ENCODE measurements at places on chromosomes 2 and 18. TPM values are rescaled to one million over a fixed set of nuclear protein-coding genes. Genes with fewer than 3 reads are reported as not detected.
A peak's percentile ranks its signal among the peaks of the same experiment; 100 is the strongest.

GRCh38 chr18:66601649-66602048 lies 2.2 kb downstream of the CDH19 start:
- no peaks in the 10 kb centered on the region for H3K4me1 ChIP-seq
- no peak overlapping the region for H3K4me3 ChIP-seq
- H3K27me3 ChIP-seq: no peaks in the 10 kb centered on the region
- no peak overlapping the region for H3K27ac ChIP-seq

- no peak overlapping the region for H3K27ac ChIP-seq
- peaks cover 9% of the 10 kb centered on the region for H3K4me1 ChIP-seq
- H3K4me3 ChIP-seq: no peak overlapping the region
- peaks cover 3% of the 10 kb centered on the region for H3K36me3 ChIP-seq
These were observed 291.0 kb upstream of the ACVR2A start for GRCh38 chr2:147553775-147554271.

- no peak overlapping the region for H3K4me3 ChIP-seq
- DNase-seq: no peak
- no peaks in the 10 kb centered on the region for H3K4me1 ChIP-seq
- H3K36me3 ChIP-seq: no peaks in the 10 kb centered on the region
- no peak overlapping the region for H3K27ac ChIP-seq
- no peaks in the 10 kb centered on the region for H3K27me3 ChIP-seq
These were observed 92.7 kb downstream of the MRO start for GRCh38 chr18:50726960-50727589.

DNA sequence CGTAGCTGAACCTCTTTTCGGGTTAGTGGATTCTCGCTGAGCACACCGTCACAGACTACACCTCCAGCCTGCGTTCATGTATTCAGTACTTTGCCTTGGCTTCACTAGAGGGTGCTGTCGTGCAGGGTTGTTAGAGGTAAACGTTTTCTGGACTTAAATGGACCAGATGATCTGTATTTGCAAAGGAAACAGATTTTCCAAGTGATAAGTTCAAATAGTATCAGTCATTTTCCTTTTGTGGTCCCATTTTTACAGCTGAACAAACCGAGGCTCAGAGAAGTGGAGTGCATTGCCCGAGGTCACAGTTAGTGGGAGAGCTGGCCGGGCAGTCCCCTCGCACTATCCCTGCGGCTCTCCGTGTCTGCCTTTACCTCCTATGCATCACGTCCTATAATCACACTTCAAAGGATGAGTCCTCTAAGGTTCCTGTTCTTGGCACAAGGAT lies 125.9 kb downstream of the MAP4K4 start:
- no peaks in the 10 kb centered on the region for H3K27me3 ChIP-seq
- peaks cover 17% of the 10 kb centered on the region for H3K36me3 ChIP-seq
- H3K4me3 ChIP-seq: peak overlapping the region; percentile 14
- DNase-seq: peak; percentile 73
- H3K27ac ChIP-seq: no peak overlapping the region
- peaks cover 50% of the 10 kb centered on the region for H3K4me1 ChIP-seq

ANTXR1 gene
- total RNA-seq: not detected

AKAIN1 gene
- total RNA-seq: not detected

Measured in activated CD4-positive, alpha-beta memory T cell treated with anti-CD3 and anti-CD28 coated beads, Interleukin-2, amount 10 ng/mL, durations not matched to agents 7 days and 5 days (primary cell).